A549 (cell line): ENCODE measurements at places on chromosomes 7 and 10.

DNA sequence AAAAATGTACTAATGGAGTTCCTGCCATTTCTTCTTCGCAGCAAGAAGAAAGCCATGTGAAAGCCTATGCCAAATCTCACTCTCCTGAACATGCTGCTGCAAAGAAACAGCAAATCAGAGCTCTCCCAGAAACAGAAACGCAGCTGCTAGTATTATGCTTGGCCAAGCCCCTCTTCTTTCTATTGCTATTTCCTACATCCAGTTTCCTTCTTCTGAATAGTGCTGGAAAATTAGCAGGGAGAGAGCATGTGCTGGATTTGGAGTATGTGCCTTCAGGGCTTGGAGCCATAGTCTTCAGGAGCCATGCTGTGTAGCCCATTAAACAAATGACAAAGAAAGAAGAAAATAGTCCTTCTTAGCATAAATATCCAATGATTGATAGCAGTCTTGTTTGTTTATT is 852.0 kb upstream of the PHF14 start:
- DNase-seq: no peak

DNA sequence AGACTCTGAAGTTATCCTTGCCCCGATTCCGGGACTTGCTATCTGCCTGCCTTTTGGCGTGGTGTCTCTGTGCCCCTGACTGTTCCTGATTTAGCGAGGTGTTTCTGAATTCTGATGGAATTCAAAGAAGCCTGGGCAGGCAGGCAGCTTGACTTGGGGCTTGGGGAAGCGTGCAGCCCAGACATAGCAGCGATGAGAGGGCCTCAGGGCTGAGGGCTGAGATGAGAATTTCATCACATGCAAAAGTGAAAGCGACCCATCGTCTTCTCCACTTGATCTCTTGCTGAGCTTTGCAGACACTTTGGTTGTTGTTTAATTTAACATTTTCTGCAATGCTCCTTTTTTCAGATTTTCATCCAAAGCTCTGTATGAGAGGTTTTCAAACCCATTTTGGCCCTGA is 57.8 kb downstream of the TCF7L2 start:
- no peak for DNase-seq

- no peak for DNase-seq
These were observed 12.2 kb upstream of the FIGNL1 start for GRCh38 chr7:50462361-50462760.

GRCh38 chr7:80453699-80454340 is 58.0 kb downstream of the GNAT3 start:
- peak; percentile 10 for DNase-seq

GRCh38 chr7:157429680-157430224 is 92.9 kb downstream of the DNAJB6 start:
- no peak for DNase-seq

DNA sequence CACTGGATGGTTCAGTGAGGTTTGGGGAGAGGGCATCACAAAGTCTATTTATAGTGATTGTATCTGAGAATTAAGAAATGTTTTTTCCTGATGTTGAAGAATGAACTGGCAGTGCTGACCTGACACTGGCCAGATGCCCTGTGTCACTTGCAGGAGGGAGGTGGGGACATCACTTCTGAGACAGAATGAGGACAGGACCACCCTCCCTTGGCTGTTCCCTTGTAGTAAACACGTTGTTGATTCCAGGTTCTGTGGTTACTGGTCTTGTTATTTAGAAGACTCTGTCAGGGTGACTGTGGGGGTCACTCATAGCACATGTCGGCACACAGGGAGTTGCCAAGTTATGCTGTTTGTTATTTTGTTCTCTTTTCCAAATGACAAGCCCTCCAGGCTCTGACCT is 126.4 kb downstream of the ADCY1 start:
- DNase-seq: no peak

DNA sequence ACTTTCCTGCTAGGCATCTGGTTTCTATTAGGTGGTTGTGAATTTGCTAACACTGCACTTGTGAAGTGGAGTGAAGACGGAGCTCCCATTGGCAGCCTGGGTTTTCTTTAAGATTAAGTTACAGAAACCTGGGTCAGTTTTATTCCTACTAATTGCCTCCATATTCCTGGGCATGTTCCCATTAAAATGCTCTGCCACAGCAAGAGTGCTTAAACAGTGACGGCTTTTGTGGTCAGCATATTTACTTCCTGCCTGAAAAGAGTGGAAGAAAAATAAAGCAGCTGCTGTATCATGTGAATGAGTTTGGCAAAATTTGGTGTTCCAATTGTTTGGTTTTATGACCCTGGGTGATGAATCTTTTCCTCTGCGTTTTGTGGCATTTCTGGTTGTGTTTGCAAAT is 96.9 kb upstream of the PLXDC2 start:
- DNase-seq: no peak

GRCh38 chr7:25707768-25708620 is 444.0 kb upstream of the NFE2L3 start:
- DNase-seq: no peak

DNA sequence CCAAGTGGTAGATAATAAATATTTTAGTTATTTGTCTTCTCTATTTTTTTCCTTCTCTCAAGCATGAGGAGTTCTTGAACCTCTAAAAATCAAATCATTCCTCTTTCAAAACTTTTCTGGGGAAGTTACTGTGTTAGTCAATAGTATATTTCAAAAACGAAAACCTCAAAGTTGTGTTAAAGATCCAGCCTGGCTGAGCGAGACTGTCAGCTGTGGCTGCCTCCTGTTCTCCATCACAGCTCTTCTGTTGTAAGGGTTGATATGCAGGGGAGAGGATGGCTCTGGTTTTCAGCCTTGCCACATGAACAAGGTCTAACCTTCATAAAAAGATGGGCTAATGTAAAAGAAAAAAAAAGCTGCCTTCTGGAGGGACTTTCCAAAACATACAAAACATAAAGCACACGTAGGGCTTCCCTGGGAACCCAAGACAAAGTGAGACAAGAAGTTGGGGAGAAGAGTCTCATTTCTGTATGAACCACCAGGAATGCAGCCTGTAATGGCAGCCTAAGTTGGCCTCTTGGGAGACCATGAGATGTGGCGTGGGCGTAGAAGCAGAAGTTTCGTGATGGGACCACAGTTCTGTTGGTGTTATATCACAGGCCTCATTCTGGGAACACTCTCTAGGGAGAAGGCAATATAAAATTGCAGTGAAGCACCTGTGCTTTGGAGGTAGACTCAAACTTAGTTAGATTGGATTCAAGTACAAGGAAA is 77.9 kb upstream of the FHIP2A start:
- no peak for DNase-seq

DNA sequence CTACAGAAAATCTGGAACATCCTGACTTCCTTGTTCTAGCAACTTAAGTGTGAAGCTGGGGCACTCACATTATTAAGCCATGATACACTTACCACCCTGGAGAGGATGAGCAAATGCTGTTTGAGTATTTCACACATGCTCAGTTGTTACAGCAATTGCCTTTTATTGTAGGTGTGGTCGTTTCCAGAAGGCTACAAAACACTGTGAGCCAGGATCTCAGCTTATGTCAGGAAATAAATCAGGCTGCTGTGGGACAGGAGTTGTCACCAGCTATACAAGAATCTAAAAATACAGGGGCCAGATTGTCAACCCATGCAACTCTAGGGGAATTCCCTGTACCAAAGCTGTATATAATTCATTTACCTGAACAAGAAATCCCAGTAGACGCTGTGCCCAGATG is 273.3 kb upstream of the SP4 start:
- no peak for DNase-seq

GRCh38 chr7:98869027-98869596 is 702 bp downstream of the TMEM130 start:
- no peak for DNase-seq

GRCh38 chr10:58266826-58267712 is 625 bp downstream of the IPMK start:
- DNase-seq: peak; percentile 51

DNA sequence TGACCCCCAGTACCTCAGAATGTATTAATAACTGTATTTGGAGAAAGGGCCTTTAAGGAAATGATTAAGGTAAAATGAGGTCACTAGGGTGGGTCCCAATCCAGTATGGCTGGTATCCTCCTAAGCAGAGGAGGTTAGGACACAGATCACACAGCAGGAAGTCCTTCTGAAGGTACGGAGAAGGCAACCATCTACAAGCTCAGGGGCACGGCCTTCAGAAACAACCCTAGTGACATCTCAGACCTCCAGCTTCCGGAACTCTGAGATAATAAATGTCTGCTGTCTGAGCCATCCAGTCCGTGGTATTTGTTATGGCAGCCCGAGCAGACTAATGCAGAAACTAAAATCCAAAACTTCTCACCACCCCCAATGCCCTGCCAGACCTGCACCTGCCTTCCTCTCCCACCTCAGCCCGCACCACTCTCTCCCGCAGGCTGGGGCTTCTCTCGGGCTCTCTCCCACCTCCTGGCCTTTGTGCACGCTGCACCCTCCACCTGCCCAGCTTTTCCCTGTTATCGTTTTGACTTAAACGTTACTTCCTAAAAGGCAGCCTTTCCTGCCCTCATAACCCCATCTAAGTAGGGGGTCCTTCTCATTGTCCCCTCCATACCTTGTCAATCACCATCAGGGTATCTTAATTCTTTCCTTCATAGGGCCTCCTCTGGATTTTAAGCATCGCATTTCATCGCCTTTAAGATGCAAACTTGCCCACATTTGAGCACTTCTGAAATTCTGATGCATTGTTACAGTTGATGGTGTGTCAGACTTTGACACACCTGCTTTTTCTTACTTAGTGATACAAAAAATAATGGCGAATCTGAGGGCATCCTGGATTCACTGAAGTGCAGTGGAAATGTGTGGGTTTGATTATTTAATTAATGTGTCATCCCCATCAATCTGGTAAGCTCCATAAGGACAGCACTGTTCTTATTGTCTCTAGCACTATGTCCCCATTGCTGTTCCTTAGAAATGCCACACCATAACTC is 32.2 kb upstream of the AQP1 start:
- no peak for DNase-seq

DNA sequence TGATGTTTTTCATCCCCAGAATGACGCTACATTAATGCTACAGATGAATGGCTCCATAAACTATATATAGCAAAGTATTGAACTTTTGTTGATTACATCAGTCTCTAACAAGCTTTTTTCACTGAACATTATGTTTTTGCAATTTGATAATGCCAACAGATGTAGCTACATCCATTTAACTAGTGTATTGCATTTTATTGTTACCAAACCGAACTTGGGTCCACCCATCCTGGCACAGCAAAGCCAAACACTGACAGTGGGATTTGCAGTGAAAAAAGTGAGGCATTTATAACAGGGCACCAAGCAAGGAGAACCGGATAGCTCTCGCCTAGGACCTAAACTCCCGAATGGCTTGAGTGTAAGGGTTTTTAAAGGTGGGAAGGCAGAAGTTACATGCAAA is 182.8 kb upstream of the TNS3 start:
- no peak for DNase-seq

DNA sequence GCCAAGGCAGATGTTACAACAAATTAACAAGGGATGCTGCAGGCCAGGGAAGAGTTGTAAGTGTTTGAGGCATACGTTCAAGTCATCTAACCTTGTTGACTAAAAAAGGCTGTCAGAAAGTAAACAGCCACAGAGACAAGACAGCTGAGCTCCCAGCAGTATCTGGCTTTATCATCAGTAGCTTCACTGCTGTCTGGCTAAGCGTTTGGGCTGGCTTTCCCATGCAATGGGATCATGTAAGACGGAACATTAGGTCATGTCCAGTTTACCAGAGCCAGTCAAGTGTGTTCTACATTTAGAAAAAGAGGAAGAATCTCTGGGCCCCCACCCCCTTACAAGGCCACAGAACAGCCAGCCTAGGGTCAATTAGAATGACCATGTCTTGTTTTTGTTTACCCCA is 51.3 kb upstream of the GSAP start:
- no peak for DNase-seq

DNA sequence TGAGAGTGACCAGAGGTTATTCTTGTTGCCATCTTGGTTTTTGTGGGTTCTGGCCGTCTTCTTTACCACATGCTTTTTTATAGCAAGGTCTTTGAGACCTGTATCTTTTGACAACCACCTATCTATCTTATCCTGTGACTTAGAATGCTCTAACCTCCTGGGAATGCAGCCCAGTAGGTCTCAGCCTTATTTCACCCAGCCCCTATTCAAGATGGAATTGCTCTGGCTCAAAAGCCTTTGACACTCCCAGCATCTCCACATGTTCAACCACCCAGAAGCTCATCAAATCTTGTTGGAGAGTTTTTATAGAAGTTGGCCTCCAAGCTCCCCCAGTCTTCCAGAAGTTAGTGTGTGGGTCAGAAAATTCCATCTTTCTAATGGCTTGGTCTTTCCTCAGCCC is 464.3 kb upstream of the NRP1 start:
- no peak for DNase-seq
